ENCODE measurements at places on chromosomes 6 and 20.
A peak's percentile ranks its signal among the peaks of the same experiment; 100 is the strongest.

GRCh38 chr6:129662980-129663431 lies 47.0 kb downstream of the ARHGAP18 start:
- no peak for DNase-seq

DNA sequence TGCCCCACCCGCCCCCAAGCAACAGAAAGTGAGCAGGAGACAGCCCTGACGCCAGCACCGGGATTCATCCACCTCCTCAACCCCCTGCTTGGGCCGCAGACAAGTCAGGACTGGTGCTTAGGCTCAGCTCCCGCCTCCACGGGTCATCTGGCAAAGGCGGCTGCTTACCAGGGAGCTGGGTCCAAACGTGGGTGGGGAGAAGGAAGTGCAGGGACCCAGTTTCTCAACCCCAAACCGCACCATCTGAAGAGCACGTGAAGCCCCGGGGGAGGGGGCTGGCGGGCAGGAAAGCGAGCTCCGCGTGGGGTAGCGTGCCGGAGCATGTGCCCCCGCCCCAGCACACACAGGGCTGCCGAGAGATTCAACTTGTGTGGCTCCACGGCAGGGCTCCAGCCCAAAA lies 87.2 kb downstream of the BMP7 start:
- no peak for DNase-seq

DNA sequence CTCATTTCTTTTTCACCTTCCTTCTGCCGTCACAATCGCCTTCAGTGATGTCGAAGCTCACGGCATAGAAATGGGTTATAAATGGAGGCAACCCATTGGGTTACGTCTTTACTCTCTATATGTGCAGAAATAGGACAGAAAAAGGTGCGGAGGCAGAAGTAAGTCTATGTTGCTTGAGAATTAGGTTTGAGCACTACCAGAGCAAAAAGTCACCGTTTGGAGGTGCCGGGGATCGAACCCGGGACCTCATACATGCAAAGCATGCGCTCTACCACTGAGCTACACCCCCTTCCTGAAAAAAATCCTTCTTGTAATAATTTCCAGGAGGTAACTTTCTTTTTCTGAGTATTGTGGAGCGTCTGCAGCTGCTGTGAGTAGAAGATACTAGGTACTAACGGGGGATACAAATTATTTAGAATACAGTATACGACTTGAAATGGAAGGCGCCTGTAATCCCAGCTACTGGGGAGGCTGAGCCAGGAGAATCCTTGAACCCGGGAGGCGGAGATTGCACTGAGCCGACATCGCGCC lies 134.2 kb downstream of the TRIM27 start:
- peak; percentile 62 for DNase-seq

DNA sequence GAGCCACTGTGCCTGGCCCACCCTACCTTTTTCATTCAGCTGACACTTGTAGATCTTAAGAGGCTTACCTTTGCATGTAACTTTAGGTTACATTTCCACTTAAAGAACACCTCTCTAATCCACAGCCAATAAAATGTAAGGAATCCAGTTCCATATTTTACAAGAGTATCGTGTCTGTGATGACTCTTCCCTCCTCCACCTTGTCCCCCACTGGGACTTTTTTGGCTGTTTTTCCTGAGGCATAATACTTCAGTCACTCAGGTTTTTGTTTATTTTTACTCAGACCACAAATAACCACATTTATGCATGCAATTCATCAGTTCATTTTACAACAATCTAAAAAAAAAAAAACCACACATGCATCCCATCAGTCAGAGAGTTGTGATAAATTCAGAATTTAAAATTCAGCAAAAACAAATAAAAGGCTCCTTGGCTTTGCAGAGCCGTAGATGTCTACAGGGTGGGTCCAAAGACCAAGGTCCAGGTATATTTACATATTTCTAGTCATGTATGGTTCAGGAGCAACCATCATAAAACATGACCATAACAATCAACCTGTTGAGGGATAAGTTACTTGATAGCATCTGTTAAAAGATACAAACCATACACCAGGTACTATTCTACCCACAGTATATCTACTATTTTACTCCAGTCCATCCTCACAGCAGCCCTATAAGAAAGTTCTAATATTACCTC lies 9.9 kb downstream of the ATXN1 start:
- no peak for DNase-seq

DNA sequence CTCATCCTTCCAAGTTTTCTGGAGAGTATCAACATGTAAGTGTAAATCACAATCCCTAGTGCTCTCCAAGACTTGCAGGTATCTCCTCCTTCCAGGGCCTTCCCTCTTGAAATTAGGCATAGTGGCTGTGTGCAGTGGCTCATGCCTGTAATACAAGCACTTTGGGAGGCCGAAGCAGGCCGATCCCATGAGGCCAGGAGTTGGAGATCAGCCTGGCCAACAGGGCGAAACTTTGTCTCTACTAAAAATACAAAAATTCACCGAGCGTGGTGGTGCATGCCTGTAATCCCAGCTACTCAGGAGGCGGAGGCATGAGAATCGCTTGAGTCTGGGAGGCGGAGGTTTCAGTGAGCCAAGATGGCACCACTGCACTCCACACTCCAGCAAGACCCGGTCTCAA lies 9.4 kb upstream of the ANGPT4 start:
- no peak for DNase-seq

DNA sequence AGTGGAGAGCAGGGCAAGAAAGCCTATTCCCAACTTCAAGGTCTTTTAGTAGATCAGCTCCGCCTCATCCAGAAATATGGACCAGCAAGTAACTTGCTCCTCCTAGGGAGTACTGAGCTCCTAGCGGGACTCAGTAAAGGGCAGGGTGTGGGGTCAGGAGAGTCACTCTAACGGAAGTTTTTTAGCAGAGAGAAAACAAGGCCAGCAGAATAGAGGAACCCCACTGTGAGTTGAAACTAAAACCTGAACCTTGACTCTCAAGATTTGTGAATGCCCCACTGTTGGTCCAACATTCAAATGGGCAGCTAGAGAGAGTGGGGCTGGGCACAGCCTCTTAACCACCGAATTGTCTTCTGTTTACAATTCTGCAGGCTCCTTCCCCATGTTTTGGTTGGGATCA lies 244.8 kb downstream of the FARS2 start:
- DNase-seq = no peak

Data from NCI-H2171 treated with DMSO at 0.1 percent for 48 hours (cell line).